AG10803 (cell line): ENCODE measurements at places on chromosomes 7 and 10.

GRCh38 chr10:60293581-60294175 lies 96.0 kb downstream of the ANK3 start:
- no peak for DNase-seq

GRCh38 chr10:106815427-106816043 lies 349.0 kb downstream of the SORCS1 start:
- DNase-seq = no peak

DNA sequence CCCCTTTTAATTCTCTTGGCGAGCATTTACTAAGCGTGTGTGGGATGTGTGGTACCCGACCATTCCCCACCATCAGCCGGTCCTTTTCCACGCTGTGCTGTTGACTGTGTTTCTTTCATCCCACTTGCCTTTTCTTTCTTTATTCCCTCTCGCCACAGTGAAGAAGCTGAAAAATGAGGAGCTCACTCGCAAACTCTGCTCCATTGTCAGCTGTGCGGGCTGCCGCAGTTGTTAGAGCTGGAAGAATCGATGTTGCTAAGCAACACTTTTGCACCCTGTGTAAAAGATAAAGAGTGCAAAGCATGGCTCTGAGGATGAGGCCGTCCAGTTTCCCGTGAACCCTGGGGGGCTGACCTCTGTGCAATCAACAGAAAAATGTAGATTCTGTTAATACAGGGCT lies 203.1 kb upstream of the NEBL start:
- DNase-seq = no peak

GRCh38 chr7:142585425-142585824 lies 163.8 kb upstream of the PRSS1 start:
- DNase-seq = no peak

DNA sequence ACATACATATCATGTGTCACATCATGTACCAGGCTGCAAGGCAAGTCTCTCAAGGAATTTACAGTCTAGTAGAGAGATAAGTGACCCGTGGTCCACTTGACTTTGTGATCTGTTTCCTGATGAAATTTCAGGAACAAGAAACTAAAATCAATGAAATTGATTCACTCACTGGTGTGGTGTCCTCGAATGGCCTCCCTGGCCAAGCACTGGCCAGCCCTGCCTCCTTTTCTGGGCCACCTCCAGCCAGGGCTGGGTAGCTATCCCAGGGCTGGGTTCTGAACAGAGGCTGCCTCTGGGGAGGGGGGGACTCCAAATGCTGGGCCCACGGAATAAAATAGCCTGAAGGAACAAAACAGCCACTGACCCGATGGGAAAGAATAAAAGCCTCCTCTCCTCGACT lies 182.2 kb downstream of the HERPUD2 start:
- no peak for DNase-seq

- peak; percentile 79 for DNase-seq
Observed at GRCh38 chr10:6204341-6205191, 1.8 kb downstream of the PFKFB3 start.

GRCh38 chr7:69078997-69079769 lies 519.1 kb upstream of the AUTS2 start:
- DNase-seq = peak; percentile 83

- peak; percentile 18 for DNase-seq
Observed at GRCh38 chr7:98613601-98614425, 3.3 kb upstream of the NPTX2 start.

DNA sequence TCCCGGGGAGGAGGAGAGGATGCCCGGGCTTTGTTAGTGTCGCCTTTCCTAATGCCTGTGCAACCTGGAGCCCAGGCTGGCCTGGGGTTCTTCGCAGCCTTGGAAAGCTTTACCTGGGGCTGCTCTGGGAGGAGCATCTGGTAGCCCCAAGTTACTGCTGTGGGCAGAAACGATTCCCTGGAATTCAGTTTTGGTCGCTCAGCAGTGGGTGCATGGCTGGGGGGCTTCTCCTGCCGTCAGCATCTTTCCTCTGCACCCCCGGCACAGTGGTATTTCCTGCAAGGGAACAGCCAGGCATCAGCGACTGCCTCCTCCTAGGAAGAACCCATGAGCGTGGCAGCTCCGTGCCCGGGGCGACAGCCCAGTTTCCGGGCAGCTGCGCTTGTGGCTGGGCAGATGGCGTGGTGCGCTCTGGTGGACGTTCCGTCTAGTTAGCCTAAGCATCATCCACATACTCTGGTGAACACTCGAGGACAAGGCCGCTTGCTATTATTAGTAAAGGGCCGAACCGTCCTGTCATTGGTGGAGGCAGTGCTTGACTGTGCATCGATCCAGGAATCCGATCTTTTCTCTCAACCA lies 107.0 kb upstream of the BTBD16 start:
- no peak for DNase-seq

GRCh38 chr10:133379152-133379800 lies at the start of gene PAOX:
PAOX (plus strand) TSS chr10:133379262; CDS start chr10:133379317, 55 bp downstream.
- peak; percentile 49 for DNase-seq

- no peak for DNase-seq
Observed at GRCh38 chr10:34641147-34641912, 173.8 kb downstream of the PARD3 start.

GRCh38 chr10:130740166-130740565 lies 571.4 kb downstream of the TCERG1L start:
- DNase-seq = no peak

DNA sequence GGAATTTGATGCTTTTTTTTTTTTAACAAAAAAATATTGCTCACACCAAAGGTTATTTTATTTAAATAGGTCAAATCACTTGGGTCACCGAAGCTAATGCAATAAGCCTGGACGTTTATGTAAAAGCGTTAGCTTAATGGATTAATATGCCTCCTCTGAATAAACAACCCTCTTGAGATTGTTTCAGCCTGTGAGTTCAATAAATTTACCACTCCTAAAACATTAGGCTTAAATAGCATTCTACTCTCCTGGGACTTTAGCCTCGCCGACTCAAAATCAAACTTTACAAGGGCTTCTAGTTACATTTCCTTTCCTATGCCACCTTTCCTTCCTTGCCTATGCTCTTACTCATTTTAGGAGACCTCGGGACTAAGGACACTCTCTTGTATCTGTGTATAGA lies 79.3 kb downstream of the DNAJB9 start:
- no peak for DNase-seq

- DNase-seq = peak; percentile 42
Observed at GRCh38 chr10:86953747-86954680, 3.4 kb downstream of the MMRN2 start.

- DNase-seq = peak; percentile 72
Observed at GRCh38 chr10:297567-297966, 162.3 kb downstream of the ZMYND11 start.

- DNase-seq = no peak
Observed at GRCh38 chr7:128389618-128390329, 20.0 kb downstream of the IMPDH1 start.

DNA sequence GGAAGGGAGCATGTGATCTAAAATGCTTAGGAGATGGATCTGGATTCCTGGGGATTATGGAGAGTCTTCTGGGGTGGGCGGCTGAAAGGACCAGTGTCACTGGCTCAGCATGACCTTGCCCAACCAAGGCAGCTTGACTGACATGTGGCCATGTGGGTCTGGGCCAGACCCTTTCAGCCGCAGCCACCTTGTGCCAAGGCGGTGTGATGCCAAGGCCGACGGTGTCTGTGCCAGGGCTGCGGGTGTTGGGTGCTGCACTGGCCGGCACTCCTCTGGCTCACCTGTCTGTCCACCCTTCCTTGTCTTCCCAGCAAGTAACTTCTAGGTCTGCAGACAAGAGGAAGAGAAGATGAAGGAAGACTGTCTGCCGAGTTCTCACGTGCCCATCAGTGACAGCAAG lies 8.8 kb downstream of the DEPP1 start:
- no peak for DNase-seq

DNA sequence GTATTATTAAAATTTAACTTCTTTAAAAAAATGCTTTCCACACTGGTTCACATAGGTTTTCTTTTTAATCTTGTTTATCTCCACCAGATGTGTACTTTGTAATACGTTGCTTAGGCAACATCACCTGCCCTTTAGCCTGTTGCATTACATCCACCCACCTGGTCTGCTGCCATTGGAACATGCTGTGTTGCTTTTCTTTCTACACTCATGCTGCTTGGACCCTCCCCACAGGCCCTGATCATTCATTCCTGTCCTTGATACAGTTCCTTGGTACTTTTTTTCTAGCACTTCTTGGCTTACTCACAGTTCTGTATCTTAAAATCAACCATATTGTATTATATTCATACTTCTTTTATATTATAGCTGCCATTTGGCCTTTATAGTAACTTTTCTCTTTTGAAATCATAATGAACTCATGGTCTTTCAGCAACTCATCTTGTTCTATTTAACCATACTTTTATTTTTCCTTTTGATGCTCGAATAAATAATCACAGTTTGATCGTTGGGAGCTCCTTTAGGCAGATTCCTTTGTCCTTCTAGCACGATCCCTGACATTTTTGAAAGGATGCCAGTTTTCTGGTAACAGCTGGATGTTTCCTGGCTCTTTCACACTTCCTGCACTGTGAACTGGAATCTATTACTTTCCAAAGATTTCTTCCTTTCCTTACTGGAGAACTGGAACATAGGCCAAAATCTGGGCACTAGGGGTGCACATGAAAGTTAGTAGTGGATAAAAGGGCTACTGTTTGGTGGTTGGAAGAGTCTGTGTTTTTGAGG lies 125.1 kb downstream of the CDK14 start:
- DNase-seq = peak; percentile 91

DNA sequence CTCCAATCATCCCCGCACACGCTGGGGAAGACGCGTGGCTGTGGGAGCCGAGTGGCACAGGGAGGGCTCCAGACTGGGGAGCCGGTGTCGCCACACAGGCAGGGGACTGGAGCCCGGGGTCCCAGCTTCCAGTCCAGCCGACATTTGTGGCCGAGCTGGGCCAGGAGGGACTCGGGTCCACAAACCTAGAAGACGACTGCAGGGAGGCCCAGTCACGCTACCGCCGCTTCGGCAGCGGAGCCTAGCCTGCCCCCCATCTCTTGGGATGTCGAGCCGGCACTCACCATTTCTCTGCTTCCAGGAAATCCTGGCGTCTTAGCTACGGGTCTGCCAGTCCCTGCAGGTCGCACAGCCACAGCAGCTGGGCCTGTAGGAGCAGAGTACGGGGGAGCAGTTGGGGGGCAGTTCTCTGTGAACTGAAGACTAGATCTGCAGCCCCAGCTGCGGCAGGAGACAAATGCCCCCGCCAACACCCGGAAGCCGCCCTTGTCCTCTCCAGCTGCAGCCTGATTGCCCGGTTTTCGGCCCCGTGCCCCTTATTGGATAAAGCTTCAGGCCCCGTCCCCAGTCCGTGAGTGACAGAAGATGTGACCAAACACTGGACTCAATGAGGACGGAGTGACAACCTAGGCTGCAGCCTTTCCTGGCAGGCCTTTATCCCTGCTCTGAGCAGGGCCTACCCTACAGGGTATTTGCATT lies 270.7 kb downstream of the ZNF33B start:
- DNase-seq = peak; percentile 90

DNA sequence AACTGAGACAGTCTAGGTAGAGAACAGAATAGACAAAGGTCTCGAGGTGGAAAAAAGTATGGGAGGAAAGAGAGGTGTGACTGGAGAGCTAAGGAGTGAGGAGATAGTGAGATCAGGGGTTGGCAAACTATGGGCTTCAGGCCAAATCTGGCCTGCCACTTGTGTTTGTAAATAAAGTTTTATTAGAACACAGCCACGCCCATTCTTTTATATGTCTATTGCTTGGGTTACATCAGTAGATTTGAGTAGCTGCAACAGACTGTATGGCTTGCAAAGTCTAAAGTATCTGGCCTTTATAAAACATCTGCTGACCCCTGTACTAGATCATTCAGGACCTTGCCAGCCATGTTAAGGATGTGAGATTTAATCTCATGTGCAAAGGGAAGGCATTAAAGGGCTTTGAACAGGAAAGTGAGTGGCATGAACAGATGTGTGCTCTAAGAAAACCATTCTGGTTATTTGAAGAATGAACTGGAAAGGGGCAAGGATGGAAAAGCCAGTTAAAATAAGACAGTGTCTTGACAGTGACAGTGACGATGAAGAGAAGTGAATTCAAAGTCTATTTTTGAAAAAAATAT lies 240.3 kb downstream of the RNLS start:
- no peak for DNase-seq

DNA sequence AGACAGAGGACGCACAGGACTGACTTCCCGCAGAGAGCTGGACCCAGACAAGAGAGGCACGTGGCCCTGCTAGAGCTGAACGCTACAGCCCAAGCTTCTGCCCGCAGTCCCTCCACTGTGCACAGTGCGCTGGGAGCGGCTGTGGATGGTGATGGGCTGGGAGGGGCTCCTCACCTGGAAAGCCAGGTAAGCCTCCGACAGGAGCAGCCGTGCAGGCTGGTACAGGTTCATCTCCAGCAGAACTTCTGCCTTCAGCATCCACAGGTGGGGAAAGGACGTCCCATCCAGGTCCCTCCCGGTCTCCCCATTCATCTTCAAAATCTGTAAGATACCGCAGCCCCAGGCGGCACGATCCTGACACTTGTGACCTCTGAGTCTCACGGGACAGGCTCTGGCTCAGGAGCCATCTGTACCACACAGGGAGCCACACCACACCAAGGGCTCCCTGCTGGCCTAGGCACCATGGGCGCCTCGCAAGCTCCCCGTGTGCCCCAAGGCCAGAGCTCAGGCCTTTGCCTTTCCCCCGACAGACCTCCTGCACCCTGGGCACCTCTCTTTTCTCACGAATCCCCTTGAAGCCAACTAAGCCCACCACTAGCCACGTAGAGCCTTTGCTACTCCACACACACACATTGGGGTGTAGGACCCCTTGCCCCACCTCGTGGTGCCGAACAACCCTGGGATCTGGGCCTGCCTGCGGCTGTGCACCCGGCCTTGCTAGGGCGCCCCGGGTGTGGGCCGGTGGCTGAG lies 76.3 kb downstream of the CFAP46 start:
- no peak for DNase-seq

DNA sequence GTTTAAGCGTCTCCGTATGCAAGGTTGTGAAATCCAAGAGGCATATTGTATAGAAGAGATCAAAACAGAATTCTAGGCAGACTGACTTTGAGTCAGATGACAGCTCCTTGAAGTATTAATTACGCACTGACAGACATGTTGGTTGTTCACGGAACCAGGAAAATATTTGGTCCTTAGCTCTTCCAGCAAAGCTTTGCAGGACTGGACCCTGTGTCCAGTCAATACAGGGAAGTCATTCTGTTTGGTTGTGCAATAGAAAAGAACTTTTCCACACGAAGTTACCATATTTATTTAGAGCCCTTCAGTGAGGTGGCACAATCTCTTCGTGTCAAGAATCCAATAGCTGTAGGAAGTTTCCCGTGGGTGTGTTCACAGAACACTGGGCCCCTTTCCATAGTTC lies 205.3 kb downstream of the ARHGAP21 start:
- no peak for DNase-seq

- no peak for DNase-seq
Observed at GRCh38 chr10:65275296-65275695, 1650.5 kb upstream of the LRRTM3 start.

GRCh38 chr7:81080553-81080952 lies 161.7 kb upstream of the SEMA3C start:
- no peak for DNase-seq
